Stimulated activated CD8-positive, alpha-beta memory T cell treated with anti-CD3 and anti-CD28 coated beads, Interleukin-7, amount 100 ng/mL, for 4 hours (primary cell): ENCODE measurements at places on chromosomes 5 and 9.

DNA sequence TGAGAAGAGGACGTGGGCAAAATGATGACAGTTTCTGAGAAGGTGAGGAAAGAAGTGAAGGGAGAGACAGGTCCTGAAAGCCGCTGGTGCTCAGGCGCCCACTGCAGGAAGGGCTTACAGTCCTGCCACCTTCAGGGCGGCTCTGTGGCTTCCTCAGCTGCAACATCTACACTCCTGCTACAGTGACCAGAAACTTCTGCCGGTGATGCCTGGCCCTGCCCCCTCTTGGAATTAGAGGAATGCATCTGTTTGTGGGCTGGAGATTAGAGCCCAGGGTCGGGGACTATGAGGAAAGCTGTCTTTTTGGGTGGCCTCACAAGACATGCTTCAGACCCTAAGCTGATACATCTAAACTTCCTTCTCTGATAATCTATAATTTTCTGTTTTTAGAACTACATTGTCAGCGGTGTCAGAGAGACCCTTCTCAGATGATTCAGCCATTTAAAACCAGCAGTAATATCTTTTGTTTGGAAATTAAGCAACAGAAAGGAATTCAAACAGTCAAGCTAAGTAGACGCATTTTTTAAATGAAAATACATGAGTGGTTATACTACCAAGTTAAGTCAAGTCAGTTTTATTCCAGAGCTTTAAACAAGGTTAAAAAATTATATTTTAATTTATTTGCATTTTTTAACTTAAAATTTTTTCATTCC, 30.4 kb downstream of the PRDM6 start:
- DNase-seq = no peak

GRCh38 chr5:171771856-171772255, 13.8 kb upstream of the SMIM23 start:
- no peak for DNase-seq

- DNase-seq = no peak
Observed at GRCh38 chr9:3946840-3947587, 352.9 kb downstream of the GLIS3 start.

DNA sequence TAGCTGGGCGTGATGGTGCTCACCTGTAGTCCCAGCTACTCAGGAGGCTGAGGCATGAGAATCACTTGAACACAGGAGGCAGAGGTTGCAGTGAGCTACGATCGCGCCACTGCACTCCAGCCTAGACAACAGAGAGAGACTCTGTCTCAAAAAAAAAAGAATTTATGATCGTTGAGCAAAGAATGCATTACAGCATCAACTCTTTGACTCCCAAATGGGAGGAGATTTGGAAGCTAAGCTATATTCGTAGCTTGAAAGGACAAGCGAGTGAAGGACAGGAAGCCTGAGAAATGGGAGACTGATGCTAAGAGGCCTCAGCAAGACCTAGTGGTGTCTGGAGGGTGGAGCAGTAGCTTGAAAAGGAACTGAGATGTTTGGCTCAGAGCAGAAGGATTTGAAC, 10.3 kb upstream of the CCIN start:
- no peak for DNase-seq

GRCh38 chr5:163997965-163998364, 492.5 kb downstream of the MAT2B start:
- no peak for DNase-seq

GRCh38 chr5:145739843-145740242, 95.3 kb downstream of the PRELID2 start:
- no peak for DNase-seq

DNA sequence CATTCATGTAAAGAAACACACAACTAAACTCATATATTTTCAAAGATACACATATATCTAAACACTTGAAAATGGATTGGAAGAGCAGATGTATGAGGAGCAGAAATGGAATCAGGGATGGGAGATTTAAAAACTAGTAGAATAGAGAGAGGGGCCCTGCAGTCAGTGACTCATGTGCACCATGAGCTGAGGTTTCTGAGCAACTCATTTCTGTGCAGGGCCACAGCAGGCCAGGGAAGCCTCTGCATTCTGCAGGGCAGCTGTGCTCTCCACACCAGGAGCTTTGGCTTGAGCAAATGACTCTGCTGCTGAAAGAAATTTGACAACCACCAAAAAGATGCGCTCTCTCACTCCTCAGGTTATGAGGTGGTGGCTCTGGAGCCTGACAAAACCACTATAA, 27.1 kb downstream of the LHX6 start:
- DNase-seq = no peak

DNA sequence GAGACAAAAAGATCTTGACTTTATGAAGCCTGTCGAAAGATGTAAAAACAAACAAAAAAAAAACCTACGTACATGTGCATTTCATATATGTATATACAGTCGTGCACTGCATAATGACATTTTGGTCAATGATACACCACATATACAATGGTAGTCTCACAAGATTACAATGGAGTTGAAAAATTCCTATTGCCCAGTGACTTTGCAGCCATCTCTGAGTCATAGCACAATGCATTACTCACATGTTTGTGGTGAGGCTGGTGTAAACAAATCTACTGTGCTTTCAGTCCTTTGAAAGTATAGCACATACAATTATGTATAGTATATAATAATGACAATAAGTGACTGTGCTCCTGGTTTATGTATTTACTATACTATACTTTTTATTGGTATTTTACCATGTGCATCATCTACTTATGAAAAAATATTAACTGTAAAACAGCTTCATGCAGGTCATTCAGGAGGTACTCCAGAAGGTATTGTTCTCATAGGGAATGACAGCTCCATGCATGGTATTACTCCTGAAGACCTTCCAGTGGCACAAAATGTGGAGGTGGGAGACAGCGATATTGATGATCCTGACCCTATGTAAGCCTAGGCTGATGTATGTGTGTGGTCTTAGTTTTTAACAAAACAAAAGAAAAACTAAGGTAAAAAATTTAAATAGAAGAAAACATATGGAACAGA, 73.7 kb upstream of the FST start:
- no peak for DNase-seq

DNA sequence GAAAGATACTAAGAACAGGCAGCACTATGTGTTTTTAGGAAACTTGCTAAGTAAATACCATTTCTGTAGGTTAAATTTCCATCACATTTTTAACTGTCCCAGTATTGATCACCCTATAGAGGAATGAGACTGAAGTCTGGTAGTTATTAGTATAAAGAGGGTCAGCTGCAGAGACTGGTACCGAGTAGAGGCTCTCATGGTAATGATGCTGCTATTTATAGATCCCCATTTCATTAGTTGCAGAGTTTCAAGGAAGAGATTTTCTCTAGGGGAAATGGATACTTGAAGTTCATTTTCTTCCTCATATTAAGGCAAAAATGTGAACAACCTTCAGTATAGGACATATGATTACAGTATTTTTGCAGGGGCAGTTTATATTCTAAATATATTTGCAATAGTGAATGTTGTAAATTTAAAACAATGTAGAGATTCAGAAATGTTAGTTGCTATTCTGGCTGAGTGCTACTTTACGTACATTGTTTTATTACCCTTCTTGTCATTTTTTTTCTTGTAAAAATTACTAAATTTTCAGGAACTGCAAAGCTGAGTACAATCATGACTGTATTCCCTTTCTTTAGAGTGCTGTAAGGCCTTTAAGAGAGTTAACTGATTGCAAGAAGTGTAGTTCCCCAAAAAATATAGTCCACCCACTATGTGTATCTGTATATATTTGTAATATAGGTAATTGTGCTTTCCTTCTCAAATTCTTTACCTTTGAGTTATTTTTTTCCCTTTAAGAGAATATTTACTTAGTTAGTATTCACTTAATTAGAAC, 14.7 kb downstream of the PBX3 start:
- no peak for DNase-seq

GRCh38 chr9:69443178-69443577, 118.2 kb downstream of the ENTREP1 start:
- DNase-seq = no peak

GRCh38 chr5:154117050-154117449, 73.5 kb upstream of the GALNT10 start:
- no peak for DNase-seq

DNA sequence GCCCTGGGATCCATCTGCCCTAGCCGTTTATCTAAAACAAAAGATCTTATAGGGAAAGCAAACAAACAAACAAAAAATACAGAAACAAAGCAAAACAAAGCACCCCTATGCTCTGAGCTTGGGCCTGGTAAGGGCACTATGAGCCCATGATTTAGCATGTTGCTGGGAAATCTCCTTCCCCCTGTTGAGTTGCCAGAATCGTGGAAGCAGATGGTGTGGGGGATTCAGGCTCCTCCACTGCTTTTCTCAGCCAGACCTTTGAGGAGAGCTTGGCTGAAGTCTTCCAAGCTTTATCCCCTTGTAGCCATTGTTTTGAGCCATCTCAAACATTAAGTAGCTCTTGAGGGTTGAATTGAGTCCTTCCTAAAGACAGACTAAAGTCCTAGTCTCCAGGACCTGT, 29.9 kb downstream of the TMC1 start:
- no peak for DNase-seq

DNA sequence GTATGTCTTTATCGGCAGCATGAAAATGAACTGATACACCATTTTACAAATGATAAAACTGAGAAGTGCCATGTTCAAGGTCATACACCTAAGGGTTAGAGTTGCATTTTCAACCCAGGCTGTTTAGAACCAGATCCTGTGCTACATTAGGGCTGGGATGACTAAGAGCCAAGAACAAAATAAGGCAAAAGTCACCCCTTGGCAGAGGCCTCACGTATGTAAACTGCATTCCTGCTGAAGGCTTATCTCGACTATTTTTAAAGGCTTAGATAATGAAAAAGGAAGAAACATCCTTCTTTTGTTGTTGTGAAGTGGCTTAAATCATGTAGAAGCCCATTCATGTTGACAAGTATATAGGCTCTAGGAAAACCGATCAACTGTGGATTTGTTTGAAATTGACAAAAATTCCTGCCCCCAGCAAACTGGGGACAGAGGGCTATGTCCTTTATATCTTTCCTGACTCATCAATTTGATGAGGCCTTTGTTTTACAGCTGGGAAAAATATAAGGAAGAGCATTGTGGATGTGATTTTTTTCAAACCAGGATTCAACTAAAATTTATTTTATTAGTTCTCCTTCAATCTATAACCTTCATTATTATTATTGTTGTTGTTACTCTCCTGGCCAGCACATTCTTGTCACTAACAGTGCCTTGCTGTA, 196.5 kb downstream of the SNX18 start:
- no peak for DNase-seq

GRCh38 chr9:87140605-87141109, 193.4 kb upstream of the GAS1 start:
- no peak for DNase-seq
